Activated CD8-positive, alpha-beta T cell treated with anti-CD3 and anti-CD28 coated beads for 36 hours (primary cell): ENCODE measurements at places on chromosomes 11 and 22.

DNA sequence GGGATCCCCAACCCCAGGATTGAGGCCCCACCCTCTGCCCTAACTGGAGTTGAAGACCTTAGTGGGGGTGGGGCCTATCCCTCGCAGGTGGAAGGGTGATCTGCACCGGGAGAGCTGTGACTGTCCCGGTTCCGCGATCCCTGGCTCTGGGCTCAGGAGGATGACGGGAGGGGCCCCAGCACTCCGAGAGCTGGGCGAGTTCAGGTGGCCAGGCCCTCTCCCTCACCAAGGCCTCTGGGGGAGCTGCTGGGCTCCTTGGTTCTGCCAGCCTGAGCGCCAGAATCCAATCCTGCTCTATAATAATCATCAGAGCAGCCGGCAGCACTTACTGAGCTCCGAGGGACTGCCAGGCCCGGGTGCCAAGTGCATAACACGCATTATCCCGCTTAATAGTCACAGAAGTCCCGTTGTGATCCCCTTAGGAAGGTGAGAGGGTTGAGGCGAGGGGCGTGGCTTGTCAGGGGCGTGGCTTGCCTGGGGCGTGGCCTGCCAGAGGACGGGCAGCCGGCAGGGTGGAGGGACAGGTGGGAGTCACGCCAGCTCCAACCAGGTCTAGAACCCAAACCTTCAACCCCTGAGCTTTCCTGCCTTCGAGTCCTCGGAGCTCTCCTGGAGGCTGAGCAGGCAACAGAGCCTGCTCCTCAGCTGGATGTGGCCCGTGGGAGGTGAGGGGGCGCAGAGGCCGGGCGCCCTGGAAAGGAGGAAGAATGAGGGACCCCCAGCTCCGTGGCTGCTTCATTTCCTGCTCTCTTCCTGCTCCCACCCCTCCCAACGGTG, 7.3 kb upstream of the SYT7 start:
- DNase-seq: peak; percentile 73
- peak overlapping the region; percentile 24 for H3K4me3 ChIP-seq
- H3K27ac ChIP-seq: no peak overlapping the region
- H3K36me3 ChIP-seq: no peaks in the 10 kb centered on the region

DNA sequence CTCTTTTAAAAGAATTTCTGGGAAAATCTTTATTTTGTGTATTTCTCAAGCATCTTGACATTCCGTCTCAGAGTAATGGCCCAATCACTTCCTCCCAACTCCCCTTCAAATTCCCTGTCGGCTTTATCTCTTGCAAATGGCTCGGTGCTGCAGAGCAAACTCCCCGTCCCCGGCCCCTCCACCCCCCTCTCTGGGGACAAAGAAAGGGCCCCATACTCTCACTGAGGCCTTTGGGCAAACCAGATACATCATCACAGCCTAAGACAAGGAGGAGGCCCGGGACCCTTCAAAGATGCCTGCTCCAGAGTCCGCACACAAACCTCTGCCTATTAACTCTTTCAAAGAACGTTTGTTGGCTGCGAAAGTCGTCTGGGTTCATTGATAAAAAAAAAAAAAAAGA, 3.9 kb upstream of the SMIM38 start:
- peaks cover 16% of the 10 kb centered on the region for H3K4me1 ChIP-seq
- DNase-seq: no peak
- H3K27me3 ChIP-seq: peaks cover 4% of the 10 kb centered on the region
- H3K36me3 ChIP-seq: peaks cover 3% of the 10 kb centered on the region

- H3K27ac ChIP-seq: no peak overlapping the region
Measured at GRCh38 chr11:117387992-117388755, 60.5 kb downstream of the CEP164 start.

- no peak overlapping the region for H3K27ac ChIP-seq
- H3K27me3 ChIP-seq: peaks cover 18% of the 10 kb centered on the region
- no peaks in the 10 kb centered on the region for H3K4me1 ChIP-seq
- no peaks in the 10 kb centered on the region for H3K36me3 ChIP-seq
Measured at GRCh38 chr11:13503393-13503792, 7.6 kb upstream of the PTH start.

DNA sequence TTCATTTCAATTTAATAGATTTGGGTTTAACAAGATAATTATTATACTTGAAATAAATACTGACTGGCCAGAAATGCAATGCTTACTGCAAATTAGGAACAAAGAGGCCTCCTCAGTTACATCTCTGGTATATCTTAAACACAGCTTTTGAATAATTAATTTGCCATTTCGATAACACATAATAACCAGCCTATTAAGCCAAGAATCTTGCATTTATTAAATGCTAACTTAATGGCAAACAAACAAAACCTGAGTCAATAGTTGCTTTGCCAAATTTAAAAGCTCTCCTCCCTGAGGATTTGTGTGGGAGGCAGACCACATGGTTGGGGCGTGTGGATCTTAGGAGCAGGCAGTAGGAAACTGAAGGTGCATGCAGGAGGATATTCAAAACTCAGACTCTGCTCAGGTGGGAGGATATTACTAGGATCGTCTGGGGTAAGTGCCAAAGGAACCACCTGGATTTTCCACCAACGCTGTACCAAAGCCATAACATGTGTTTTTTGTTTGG, 17.9 kb upstream of the FJX1 start:
- H3K27ac ChIP-seq: no peak overlapping the region
- H3K27me3 ChIP-seq: peaks cover 43% of the 10 kb centered on the region
- H3K4me1 ChIP-seq: peaks cover 6% of the 10 kb centered on the region
- H3K4me3 ChIP-seq: no peak overlapping the region
- no peak for DNase-seq
